Peyer's patch (tissue), 4 donors: ENCODE measurements at places on chromosomes 4 and X.

DNA sequence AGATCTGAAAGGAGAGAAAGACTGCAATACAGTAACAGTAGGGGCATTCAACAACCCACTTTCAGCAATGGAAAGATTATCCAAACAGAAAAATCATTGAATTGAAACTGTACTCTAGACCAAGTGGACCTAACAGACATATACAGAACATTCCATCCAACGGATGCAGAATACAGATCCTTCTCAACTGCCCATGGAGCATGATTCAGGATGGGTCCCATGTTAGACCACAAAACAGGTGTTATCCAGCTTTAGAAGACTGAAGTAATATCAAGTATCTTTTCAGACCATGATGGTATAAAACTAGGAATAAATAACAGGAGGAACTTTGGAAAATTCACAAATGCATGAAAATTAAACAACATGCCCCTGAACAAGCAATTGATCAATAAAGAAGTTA is 567.2 kb upstream of the MAGEB2 start:
- no peak for DNase-seq

GRCh38 chrX:83511208-83511607 is 3.1 kb downstream of the POU3F4 start:
- DNase-seq: no peak

DNA sequence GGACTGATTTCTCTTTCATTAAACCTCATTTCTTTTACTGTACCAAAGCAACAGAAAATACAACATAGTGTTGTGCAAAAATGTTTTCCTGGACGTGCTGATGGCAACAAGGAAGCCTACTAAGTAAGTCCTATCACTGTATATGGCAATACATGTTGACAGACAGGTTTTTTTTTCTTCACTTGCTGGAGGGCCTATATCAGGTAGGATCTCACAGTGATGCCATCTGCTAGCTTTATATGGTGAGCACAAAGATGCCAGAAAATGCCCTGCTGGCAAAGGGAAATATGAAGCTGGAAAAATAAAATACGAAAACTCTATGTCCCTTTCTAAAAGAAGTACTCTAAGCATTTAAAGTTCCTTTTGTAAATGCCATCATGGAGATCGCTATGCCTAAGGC is 119.0 kb upstream of the PDLIM3 start:
- no peak for DNase-seq

DNA sequence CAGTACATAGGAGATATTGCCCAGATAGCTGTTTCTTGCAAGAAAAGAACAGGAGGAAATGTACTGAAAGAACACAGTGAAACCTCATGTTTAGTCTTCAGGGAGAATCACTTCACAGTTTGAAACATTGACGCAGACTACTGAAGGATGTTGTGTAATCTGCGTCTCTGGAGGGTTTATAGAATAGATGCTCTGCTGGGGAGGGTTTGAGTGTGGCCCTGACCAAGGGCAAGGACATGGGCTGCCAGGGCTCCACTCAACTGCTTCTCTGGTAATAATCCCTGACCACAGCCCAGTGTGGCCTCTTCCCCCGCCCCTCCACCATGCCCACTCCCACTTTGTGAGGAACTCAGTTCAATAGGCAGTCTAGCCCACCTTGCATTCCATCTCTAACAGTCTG is 15.8 kb upstream of the ACE2 start:
- no peak for DNase-seq

GRCh38 chr4:62232814-62233213 is 1032.7 kb downstream of the ADGRL3 start:
- no peak for DNase-seq

GRCh38 chr4:27921231-27921630 is 1060.6 kb downstream of the STIM2 start:
- no peak for DNase-seq

GRCh38 chrX:113802837-113803236 is 781.0 kb upstream of the HTR2C start:
- no peak for DNase-seq

DNA sequence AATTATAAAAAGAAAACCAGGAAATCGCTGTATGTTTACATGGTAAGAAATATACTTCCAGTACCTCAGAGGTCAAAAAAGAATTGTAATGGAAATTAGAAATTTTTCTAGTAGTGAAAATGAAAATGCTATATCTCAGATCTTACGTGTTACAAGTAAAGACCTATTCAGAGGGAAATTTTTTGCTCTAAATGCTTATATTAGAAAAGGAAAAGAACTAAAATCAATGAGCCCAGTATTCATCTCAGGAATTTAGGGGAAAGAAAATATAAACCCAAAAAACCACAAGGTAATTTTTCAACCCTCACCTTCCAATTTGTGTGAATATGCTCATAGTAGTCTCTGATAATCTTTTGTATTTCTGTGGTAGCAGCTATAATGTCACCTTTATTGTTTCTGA is 145.6 kb downstream of the RAP1GDS1 start:
- DNase-seq: no peak

DNA sequence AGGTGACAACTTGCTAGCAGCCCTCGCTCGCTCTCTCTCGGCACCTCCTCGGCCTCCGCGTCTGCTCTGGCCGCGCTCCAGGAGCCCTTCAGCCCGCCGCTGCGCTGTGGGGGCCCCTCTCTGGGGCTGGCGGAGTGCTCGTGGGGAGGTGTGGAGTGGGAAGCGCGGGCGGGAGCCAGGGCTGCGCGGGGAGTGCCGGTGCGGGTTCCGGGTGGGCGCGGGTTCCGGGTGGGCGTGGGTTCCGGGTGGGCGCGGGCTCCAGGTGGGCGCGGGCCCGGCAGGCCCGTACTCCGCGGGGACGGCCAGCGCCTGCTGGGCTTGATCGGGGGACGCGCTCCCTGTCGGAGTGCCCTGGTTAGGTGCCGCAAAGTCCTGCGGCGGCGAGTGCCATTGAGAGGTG is 384.3 kb downstream of the GPM6A start:
- DNase-seq: no peak

DNA sequence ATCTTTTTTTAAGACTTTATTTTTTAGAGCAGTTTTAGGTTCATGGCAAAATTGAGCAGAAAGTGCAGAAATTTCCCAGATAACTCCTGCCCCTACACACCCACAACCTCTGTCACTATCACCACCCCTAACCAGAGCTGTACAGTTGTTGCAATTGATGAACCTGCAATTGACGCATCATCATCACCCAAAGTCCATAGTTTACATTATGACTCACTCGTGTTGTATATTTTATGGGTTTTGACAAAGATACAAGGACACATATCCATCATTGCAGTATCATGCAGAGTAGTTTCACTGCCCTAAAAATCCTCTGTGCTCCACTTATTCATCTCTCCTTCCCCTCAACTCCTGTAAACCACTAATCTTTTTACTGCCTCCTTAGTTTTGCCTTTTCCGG is 34.5 kb upstream of the WAS start:
- DNase-seq: no peak

DNA sequence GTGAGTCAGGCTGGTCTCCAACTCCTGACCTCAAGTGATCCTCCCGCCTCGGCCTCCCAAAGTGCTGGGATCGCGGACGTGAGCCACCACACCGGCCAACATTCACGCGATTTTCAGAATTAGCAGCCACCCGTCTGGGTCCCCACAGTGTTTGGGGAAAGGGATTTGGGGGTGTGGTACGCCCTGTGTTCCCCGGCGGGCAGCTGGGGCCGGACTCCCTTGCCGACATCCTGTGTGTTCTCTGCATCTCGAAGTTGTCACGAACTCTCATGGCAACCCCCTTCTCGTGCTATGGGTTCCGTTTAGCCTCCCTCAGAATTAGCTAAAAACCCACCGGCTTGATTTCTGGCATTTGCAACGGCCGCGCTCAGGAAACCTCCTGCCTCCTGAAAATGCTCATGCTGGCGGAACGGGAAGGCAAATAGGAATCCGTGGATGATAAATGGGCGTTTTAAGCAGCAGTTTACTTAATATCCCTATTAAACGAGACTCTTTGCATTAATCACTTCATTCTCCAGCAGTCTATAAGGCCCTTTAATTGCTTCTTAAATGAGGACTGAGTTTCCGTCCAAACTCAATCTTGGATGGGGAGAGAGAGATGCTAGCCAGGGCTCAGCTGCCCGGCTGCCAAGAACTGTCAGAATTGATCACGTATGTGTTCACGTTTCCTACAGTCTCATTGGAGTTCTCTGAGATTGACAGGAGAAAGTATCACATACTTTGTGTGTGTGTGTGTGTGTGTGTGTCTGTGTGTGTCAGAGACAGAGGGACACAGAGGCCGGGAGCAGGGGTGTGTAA is 78.9 kb upstream of the PPP2R3B start:
- no peak for DNase-seq

DNA sequence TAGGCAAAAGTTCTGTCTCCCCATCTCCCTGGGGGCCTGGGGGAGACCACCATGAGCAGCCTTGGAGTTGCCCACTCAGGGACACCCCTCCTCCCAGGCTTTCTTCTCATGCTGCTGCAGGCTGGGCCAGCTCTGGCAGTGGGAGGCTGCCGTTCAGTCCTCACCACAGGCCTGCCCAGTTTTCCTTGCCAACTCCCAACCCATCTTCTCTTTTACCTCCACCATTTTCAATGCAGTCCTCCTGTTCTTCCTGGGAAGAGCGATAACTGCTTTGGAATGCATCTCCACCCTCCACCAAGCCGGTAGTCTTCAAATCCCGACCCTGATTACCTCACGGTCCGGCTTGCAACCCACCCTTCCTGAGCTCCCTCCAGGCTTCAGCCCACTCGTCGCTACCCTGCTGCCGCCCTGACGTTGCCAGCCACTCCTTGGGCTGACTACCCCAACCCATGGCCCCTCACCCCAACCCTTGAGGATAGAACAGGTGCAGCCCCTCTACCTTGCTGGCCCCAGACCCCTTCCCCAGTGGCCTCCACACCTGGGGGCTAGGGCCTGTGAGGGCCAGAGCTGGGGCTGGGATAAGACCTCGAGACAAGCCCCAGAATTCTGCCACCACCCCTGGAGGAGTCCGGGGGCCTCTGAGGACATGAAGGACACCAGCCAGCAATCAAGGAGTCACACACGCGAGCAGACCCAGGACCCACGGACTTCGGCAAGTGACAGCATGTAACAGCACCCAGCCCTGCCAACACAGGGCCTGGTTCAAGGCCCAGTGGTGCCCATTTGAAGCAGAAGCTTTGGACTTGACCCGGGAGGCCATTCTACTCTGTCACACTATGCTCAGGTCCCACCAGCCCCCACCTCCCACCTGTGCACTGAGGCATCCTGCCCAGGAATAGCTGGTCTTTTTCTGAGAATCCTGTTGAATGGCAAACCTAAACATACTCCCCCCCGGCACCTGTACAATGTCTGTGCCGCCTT is 9.2 kb downstream of the WDR1 start:
- DNase-seq: no peak

- DNase-seq: no peak
Measured at GRCh38 chrX:127558811-127559210, 493.4 kb downstream of the ACTRT1 start.

DNA sequence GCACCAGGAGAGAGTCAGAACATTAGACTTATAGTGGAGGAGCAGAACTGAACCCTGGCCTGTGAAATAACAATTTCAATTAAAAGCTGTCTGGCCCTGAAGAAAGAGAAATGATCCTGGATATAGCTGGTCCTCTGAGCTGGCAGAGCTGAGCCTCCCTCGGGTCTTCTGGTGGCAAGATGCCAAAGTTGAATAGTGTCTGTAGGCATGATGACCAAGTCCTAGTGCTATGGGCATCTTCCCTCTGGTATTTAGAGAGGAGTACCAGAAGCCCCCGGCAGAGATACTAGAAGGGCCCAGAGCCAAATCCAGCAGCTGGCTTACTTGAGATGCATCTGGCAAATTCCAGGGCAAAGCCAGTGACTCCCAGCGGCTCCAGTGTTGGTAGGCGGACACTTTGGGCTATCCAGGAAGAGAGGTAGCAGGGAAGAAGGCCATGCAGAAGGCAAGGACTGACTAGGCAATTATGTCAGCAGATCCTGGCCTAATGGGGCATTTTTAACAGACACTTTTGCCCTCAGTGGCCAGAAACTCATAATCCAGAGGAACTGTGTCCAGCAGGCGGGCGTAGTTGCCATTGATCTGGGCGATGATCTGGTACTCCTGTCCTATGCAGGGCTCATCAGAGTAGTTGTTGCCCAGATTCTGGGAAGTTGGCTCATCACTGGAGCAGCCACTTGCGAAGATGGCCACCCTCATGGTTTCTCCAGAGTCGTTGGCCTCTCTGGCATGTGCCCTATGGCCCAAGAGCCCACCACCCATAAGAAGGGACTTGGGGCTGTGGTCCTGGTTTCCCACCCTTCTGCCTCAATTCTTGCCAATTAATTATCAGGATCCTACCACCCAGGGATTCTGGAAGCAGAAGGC is 17.9 kb downstream of the VSIG4 start:
- DNase-seq: no peak

GRCh38 chr4:7500404-7500803 is 65.7 kb upstream of the PSAPL1 start:
- DNase-seq: no peak

GRCh38 chr4:2947926-2948325 is 15.3 kb downstream of the NOP14 start:
- DNase-seq: peak; percentile 43

DNA sequence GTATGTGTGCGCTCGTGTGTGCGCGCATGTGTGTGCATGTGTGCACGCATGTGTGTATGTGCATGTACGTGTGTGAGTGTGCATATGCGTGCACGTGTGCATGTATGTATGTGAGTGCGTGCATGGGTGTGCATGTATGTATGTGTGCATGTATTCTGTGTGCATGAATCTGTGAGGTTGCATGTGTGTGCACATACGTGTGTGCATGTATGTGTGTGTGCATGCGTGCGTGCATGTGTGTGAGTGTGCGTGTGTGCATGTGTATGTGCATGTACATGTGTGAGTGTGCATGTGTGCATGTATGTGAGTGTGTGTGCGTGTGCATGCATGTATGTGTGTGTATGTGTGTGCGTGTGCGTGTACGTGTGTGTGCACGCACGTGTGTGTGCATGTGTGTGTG is 241.5 kb downstream of the SHOX start:
- DNase-seq: no peak

DNA sequence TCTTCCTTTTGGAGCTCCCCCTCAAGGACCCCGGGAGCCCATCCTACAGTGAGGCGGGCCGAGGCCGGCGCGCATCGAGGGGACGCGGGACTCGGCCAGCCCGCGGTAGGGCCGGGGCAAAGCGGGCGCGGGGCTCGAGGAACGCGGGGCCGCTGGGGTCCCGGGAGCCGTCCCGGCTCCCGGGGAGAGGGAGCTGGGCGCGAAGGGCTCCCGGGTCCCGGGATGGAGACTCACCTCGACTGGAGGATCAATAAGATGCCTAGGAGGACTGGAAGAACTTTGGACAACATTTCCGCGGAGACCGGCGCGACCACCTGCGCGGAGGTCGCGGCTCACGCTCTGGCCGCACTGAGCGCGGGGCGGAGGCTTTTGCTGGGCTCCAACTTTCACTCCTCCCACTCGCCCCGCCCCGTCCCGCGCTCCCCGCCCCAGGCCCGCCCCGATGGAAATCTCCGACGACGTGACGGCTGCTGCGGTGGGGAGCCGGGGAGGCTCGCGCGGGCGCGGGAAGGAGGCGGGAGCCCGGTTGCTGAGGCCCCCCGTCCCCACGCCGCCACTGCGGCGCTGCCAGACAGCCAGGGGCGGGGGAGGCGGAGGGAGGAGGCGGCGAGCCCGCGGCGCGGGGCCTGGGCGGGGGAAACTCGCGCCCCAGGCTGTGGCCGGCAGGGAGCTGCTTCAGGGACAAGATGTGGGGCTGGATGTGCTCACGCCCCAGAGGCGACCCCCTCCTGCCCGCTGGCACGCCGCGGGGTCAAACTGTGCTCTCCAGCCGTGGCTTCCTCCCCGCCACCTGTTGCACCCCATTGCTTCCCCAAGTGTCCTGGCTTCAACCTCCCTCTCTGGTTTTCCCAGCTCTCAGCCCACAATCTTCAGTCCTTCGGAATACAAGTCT is at the start of gene GABRE:
TSS of gene GABRE (minus strand) at position 341 of the 892 bp plus-strand sequence. CDS start at position 290, 51 bp downstream.
- peak; percentile 73 for DNase-seq
